ENCODE measurements at places on chromosomes 7 and 10.

DNA sequence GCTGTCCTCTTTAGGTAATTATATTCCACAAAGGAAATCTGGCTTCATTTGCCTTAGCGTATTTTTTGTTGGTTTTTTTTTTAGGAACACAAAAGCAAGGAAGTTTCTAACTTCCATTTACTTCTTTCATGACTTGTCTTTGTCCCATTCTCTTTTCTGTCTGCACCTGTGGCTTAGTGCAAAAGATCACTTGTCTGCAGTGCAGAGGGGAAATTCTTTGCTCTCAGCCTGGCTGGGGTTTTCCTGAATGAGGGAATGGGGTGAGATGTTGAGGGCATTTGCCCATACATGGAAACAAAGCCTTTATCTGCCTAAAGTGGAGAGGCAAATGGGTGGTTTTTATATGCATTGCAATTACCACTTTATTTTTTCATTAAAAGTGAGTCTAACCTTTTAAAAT lies 361.1 kb upstream of the IGFBP3 start:
- DNase-seq, result no peak

GRCh38 chr7:98762620-98763019 lies 107.2 kb downstream of the TMEM130 start:
- DNase-seq, result no peak

- DNase-seq, result no peak
Observed at GRCh38 chr10:104104418-104104817, 17.6 kb upstream of the SFR1 start.

- DNase-seq, result no peak
Observed at GRCh38 chr7:5589819-5590595, 166.4 kb upstream of the TNRC18 start.

- DNase-seq, result no peak
Observed at GRCh38 chr10:22685926-22686325, 28.5 kb downstream of the PIP4K2A start.

DNA sequence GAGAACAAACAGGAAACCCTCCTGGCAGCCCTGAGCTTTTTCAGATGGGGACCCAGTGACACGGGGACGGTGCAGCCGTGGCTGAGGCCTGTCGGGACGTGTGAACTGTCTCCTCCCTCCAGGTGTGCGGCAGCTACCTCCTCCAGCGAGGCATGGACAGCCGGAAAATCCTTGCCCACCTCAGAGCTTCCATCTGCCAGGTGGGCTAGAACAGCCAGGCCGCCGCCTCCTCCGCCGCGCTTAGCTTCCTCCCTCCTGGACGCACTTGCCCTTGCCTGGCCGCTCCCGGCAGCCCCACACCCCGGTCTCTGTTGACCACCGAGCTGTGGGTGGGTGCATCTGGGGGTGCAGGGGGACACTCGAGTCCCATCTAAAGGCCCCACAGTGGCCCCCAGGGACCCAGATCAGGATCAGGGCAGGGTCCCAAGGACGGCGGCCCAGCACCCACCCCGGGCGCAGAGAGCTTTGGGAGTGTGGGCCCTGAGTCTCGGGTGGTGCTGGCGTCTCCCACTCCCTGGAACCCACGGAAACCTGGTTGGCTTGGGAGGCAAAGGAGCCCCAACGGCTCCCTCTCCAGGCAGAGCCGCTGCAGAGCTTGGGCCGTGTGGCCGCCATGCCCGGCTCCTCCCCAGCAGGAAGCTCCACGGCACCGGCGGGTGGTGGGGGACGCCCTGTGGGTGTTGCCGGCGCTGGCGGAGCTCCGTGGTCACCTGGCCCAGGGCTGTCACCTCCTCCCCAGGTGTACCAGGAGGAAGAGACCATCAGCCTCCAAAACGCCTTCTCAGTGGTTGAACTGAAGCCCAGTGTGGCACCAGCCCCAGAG lies 32.9 kb upstream of the UTF1 start:
- no peak for DNase-seq

- DNase-seq, result no peak
Observed at GRCh38 chr7:78576236-78576635, 777.7 kb downstream of the PHTF2 start.

DNA sequence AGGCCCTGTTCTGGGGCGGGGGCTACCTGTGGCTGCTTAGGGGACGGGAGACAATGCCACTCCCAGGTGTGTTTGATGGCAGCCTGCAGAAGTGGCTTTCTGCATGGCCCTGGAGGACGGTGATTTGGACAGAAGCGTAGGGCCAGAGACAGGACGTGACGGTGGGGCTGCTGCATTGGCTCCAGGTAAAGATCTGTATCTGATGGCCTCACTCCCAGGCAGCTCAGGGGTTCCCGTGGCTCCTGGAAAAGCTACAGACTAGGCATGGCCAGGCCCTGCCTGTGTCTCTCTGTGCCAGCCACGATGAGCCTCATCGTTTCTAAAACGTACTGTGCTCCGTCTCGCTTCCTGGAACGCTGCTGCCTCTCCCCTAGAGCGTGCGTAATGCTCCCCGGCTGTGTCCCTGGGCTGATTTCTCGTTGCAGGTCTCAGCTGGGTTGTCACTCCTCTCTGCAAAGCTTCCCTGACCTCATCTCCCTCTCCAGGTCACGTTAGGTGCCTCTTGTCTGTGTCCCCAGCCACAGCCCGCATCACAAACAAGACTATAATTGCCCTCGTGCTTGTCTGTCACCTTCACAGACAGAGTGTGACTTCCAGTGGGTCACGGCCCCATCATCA lies 12.6 kb downstream of the GTF2IRD1 start:
- no peak for DNase-seq

Data from brain microvascular endothelial cell (primary cell).